Germinal center (tissue), 1 donor: ENCODE measurements at places on chromosomes 4 and X.

- no peak for DNase-seq
These were observed 20.1 kb downstream of the FGFR3 start for GRCh38 chr4:1813231-1813630.

GRCh38 chr4:150139297-150139865 lies 61.1 kb downstream of the DCLK2 start:
- no peak for DNase-seq

DNA sequence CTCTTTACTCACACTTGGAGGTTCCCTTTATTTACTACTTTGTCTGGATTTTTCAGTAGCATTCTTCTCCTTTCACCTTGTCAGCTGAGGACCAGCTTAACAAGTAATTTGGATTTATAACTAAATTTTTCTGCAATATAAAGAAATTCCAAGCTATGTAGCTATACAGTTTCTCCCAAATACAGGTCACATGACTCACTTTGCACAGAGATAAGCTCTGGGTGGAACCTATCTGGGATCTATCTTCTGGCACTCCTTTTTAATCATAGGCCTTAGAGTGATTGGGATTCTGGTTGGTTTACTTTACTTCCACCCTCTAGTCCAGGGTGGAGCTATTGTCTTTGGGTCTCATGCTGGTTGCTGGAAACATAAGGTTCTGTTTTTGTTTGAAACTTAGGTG lies 34.9 kb upstream of the STK26 start:
- DNase-seq: no peak

DNA sequence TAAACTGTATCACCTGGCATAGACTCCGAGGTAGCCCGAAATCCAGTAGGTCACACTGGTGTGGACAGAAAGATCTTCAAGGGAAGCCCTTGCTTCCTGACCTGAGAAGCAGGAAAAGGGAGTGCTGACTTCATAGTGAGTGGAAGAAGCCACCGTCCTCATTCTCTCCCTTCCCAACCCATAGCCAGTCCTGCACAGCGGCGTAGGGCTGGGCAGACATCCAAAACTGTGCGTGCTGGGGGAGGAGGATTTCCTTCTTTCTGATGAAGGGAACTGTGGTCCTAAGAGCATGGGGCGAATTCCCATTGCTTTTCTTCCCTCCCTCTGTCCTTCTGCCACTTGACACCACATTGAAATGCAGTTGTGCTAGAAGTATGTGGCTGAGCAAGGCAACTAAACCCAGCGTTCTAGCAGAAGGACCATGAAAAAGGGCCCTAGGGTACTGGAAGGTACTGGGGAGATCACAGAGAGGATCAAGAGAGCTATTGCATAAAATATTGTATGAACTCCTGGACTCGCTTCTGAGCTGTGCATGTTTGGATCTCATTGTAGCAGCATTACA lies 66.9 kb downstream of the STOX2 start:
- no peak for DNase-seq

- no peak for DNase-seq
These were observed 190.2 kb upstream of the CPEB2 start for GRCh38 chr4:14812101-14812500.

- no peak for DNase-seq
These were observed 19.4 kb upstream of the ARMCX1 start for GRCh38 chrX:101530944-101531343.

- DNase-seq: no peak
These were observed 7.2 kb downstream of the PRDM5 start for GRCh38 chr4:120915336-120915735.

- DNase-seq: no peak
These were observed 378.5 kb upstream of the CT83 start for GRCh38 chrX:116841290-116841689.

DNA sequence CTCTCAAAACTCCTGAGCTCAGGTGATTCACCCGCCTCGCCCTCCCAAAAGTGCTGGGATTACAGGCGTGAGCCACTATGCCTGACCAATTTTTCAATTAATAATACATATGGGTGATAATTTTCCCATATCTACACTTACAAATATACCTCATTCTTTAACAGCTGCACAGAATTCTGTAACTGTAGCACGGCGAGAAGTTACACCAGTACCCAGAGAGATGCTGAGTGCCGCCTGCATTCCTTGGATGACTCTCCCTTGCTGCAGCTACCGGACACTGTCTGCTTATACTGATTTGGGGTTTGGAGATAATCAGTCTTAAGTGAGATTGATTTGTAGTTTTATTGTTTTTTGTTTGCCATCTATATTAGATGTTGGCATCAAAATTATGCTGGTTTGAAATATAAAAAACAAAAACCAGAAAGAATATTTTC lies 5.8 kb downstream of the TIFA start:
- DNase-seq: no peak

- no peak for DNase-seq
These were observed 200.3 kb downstream of the ANTXR2 start for GRCh38 chr4:79872738-79873137.

- DNase-seq: no peak
These were observed 4.2 kb upstream of the CDS1 start for GRCh38 chr4:84578540-84579402.

GRCh38 chr4:87738483-87738882 lies 60.9 kb upstream of the IBSP start:
- no peak for DNase-seq

GRCh38 chr4:158056689-158057245 lies 116.1 kb downstream of the GASK1B start:
- DNase-seq: no peak

DNA sequence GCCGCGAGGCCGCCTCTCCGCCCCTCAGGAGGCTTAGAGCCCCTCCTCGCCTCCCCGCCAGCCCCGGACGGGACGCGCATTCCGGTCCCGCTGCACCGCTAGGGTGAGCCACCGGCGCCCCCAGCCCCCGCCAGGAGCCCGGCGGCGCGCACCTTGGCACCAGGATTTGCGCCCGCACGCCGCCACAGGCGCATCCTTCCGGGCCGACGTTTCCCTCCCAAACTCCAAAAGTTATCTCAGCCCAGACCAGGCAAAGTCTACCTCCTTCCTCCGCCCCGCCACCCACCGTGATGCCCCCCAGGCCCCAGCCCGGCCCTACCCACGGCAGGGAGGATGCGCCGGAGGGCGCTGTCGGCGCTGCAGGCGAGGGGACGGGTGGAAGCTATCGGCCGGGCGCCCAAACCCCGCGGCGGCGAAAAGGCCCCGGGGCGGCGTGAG lies 538 bp downstream of the SCML2 start:
- DNase-seq: no peak

- DNase-seq: no peak
These were observed 190.5 kb downstream of the PACRGL start for GRCh38 chr4:20890761-20891160.

GRCh38 chr4:148369919-148370318 lies 72.3 kb downstream of the NR3C2 start:
- no peak for DNase-seq

DNA sequence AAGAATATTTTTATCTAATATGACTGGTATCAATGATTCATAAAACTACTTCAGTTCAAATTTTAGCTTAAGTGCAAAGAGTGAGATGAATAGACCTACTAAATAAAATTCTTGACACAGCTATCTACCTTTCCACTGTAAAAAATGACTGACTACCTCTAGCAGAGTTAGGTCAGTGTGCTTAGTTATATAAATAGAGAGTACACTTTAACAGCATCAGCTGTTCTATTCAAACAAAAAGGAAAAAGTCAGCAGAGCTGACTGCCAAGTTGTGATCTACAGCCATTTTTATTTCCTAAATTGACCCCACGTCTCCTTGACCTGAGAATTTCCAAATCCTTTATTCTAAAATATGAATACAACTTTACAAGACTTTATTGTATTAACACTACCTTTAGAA lies 262.4 kb downstream of the CAMK2D start:
- DNase-seq: no peak

DNA sequence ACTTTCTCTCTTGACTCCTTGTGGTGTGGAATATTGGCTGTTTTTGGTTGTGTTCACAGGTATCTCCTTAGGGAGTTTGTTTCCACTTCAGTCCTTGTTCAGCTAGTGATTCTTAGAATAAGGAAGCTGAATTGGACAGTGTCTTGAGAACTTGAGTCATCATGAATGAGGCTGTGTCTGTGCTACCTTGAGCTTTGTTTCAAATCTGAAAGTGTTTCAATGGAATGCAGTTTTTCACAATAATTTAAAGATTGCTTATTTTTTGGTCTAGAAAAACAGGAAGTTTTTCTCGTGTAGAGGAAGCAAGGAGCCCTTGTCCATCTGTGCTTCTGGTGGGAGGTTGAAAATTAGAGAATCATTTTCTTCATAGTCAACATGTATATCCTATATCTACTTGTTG lies 76.5 kb downstream of the ZNF518B start:
- DNase-seq: no peak

DNA sequence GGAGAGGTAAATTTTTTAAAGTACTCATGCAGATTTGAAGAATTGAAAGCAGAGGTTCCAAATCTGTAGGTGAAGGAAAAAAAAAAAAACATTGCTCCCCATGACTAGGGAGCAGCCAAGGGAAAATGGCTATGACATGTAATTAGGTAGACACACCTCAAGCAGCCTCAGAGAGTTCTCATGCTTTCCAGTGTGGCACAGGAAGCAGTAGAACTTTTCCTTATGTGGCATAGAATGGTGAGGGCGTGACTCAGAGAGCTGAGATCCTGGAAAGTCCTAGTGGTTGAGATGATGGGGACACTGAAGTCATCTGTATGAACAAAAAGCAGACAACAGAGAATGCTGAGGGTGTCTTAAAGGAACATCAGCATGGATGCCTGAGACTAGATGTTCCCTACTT lies 148.6 kb upstream of the NWD2 start:
- DNase-seq: no peak

DNA sequence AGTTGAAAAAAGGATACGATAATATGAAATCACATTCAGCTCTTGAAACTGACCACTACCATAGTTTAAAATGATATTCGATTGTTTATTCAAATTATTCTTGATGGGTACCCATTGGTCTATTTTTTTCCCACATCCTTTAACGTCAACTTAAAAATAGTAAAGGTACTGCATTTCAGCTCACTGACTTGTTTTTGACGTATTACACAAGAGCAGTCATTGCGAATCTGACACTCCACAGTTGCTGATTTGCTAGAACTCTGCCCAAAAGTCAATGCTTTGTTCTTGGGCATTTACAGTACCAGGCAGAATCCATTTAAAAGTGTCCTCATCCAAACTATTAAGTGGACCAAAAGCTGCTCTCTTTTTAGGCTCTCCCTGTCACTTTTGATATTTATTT lies 1.2 kb upstream of the PDS5A start:
- DNase-seq: no peak

- no peak for DNase-seq
These were observed 6.5 kb upstream of the PAQR3 start for GRCh38 chr4:78945651-78946179.

DNA sequence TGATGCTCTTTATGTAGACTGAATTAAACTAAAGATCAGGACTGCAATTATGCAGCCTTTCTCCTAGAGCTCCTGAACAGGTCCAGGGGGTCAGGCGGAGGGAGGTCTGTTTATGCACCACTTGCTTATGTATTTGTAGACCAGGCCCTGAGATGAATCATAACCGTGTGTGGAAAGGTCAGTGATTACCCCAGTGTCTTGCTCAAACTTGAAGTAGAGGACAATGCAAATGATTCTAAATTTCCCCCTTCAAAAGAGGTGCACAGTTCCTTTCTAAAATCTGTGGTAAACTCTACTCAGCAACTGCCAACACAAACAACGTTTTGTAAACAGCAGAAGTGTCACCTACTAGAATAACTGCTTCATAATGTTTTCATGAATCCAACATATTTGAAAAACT lies 13.0 kb upstream of the TBC1D9 start:
- DNase-seq: no peak

DNA sequence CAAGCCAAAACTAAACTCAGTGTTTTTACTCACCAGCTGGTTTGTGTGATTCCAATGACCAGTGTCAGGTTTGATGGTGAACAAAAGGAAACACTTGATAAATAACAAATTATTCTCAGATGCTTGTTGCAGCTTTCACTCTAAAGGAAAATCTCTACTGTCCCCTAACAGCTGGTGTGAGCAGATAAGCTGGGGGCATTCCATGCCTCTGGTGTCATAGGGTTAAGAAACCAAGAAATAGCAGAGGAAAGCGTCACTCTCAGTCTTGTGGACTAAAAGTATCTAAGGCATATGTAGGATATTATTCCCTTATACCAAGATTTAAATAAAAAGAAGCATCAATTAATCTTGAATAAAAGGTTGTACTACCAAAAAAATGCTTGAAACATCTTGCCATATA lies 24.3 kb downstream of the TRPC5 start:
- DNase-seq: no peak

DNA sequence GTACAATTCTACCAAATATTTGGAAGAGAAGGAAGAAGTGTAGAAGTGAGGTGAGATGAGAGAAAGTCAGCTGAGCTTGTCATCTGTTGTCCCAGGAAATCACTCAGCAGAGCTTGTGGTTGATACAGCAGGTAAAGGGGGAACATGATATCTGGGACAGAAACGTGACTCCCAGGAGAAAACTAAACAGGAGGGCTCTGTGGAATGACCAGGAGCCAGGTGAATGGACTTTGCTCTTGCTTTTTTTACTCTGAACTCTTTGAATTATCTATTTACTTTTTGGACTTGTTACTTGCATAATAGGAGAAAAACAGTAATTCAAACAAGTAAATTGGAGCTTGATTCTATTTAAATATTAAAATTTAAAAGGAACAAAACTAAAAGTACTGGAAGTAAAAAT lies 555.6 kb upstream of the FRG1 start:
- no peak for DNase-seq

DNA sequence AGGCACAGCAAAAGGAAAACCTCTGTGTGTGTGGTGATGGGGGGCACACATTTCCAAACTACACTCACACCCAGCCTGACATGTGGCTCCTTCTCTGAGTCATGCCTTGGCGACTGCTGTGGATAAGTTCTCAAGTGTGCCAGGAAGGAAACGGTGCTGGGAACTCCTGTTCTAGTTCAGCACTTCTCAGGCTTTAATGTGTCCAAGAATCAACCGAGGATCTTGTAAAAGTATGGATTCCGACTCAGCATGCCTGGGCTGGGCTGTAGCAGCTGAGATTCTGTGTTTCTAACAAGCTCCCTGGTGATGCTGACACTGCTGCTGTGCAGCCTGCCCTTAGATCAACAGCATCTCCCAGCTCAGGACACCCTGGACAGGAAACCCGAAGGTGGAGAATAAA lies 20.2 kb downstream of the CLNK start:
- DNase-seq: no peak

GRCh38 chrX:149531599-149531998 lies 9.2 kb upstream of the EOLA1 start:
- DNase-seq: peak; percentile 26

DNA sequence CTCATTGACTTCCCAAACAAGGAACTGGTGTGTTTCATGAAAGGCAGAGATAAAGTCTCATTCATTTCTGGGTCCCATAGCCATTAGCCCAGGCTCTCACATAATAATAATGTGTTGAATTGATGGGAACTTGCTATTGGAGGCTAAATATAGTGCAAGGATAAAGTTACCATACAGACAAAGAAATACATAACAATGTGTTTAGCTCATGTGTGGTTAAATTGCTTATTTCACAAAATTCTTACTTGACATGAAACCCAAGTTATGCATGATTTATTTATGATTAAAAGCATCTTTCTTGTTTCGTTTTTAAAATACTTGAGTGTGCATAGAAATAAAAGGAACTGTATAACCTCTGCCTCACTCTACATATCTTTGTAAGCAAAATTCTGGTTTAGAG lies 37.3 kb upstream of the LPAR4 start:
- no peak for DNase-seq

GRCh38 chrX:39599339-39599738 lies 498.4 kb downstream of the BCOR start:
- DNase-seq: no peak
